GM23338 (cell line): ENCODE measurements at places on chromosomes 13 and 19. TPM values are rescaled to one million over a fixed set of nuclear protein-coding genes. Genes with fewer than 3 reads are reported as not detected.

Gene LRG1
- 0.45 and 0.54 TPM in 2 replicates for total RNA-seq

Gene IQCN
- total RNA-seq, result 0.35 and 0.89 TPM in 2 replicates

Gene EMP3
- 6.0 and 7.9 TPM in 2 replicates for total RNA-seq

Gene TNNT1
- 51.4 and 59.3 TPM in 2 replicates for total RNA-seq

Gene APC2
- 14.3 and 18.3 TPM in 2 replicates for total RNA-seq

Gene NLRP4
- 0.19 TPM in 1 of 2 replicates, not detected in the other for total RNA-seq

Gene MAST1
- 13.4 and 19.9 TPM in 2 replicates for total RNA-seq

Gene ZNF600
- total RNA-seq, result 5.1 and 6.9 TPM in 2 replicates

Gene FGF21
- total RNA-seq, result 1.3 TPM in 1 of 2 replicates, not detected in the other
